ENCODE measurements at places on chromosomes 4 and X.

DNA sequence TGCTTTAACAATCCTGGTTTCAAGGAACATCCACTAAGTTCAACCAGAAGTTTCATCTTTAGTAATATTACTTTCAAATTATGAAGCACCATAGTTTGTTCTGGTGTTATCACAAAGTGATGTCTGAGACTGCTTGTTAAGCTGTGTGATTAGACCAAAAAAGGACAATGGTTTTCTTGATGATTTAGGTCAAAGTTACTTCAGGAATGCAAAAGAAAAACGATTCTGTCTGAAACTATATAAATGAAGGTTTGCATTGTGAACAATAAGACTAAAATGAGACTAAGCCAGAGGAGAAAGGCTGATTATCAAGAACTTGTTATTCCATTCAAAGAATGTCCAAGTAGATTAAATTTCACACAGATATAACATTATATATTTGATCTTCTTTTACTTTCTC, 122.4 kb upstream of the ETNPPL start:
- DNase-seq = no peak

- no peak for DNase-seq
Observed at GRCh38 chr4:36285784-36286480, 4.5 kb downstream of the DTHD1 start.

GRCh38 chrX:109345856-109346255, 136.0 kb downstream of the GUCY2F start:
- DNase-seq = no peak

DNA sequence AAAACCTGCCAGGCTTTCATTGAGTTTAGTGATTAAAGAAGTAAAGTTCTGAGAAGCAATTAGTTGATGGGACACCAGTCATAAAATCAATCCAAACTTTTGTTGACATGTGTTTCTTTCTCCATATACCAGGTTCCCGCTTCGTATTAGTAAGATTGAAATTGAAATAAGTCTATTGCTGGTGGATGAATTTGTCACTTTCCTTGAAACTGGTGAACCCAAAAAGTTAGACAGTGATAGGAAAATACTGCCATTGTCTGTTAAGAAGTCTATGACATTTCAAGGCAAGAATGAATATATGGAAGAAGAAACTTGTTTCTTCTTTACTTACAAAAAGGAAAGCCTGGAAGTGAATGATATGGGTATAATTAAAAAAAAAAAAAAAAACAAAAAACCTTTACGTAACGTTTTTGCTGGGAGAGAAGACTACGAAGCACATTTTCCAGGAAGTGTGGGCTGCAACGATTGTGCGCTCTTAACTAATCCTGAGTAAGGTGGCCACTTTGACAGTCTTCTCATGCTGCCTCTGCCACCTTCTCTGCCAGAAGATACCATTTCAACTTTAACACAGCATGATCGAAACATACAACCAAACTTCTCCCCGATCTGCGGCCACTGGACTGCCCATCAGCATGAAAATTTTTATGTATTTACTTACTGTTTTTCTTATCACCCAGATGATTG, at the start of gene CD40LG:
Gene CD40LG (plus strand): TSS at position 482 of the 684 bp plus-strand sequence. CDS start 91 bp downstream, at position 573.
- no peak for DNase-seq

GRCh38 chr4:149238097-149238496, 577.5 kb downstream of the IQCM start:
- no peak for DNase-seq

GRCh38 chr4:147964266-147964880, 232.5 kb downstream of the ARHGAP10 start:
- DNase-seq = no peak

Data from cortex of kidney (tissue), 1 donor.